ENCODE measurements at places on chromosomes 16 and 17.

GRCh38 chr16:49204191-49204590 lies 77.4 kb downstream of the CBLN1 start:
- DNase-seq: no peak

- DNase-seq: peak; percentile 48
Measured at GRCh38 chr16:30368122-30368791, 2.0 kb downstream of the TBC1D10B start.

GRCh38 chr17:40516581-40517285 lies 15.3 kb upstream of the TNS4 start:
- DNase-seq: no peak

GRCh38 chr16:61820398-61820797 lies 215.8 kb downstream of the CDH8 start:
- peak; percentile 3 for DNase-seq

- no peak for DNase-seq
Measured at GRCh38 chr17:65531256-65532100, 30.0 kb downstream of the AXIN2 start.

DNA sequence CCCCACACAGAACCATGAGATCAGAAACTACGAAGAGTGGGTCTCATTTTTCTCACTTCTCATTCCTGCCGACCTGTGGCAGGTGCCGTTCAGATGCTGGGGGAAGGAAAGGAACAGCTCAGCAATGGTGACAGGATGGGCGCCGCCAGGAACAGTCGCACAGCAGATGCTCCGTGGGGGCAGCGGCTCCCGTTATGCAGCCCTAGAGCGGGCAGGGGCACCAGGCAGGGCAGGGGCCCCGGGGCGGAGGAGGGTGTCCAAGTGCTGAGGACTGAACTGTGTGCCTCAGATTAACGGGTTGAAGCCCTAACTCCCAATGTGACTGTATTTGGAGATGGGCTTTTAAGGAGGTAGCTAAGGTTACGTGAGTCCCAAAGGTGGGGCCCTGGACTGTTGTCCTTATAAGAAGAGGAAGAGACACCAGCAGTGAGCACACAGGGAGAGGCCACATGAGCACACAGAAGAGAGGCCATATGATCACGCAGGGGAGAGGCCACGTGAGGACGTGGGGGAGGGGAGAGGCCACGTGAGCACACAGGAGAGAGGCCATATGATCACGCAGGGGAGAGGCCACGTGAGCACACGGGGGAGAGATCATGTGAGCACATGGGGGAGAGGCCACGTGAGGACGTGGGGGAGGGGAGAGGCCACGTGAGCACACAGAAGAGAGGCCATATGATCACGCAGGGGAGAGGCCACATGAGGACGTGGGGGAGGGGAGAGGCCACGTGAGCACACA lies 95.7 kb upstream of the METRNL start:
- no peak for DNase-seq

DNA sequence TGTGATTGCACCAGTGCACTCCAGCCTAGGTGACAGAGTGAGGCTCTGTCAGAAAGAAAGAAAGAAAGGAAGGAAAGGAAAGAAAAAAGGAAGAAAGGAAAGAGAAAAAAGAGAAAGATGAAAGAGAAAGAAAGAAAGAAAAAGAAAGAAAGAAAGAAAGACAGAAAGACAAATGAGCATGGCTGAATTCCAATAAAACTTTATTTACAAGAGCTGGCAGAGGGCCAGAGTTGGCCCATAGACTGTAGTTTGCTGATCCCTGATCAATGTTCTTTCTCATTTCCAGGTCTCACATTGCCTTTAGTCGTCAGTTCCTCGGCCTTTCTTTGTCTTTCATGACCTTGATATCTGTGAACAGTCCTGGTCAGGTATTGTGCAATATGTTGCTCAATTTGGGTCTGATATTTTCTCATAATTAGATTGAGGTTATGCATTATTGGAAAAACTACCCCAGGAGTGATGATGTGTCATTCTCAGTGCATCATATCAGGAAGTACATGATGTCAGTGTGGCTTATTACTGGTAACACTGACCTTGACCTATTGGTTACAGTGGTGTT lies 68.5 kb upstream of the MED9 start:
- no peak for DNase-seq

GRCh38 chr17:6843241-6843880 lies 11.8 kb upstream of the TEKT1 start:
- peak; percentile 23 for DNase-seq

- no peak for DNase-seq
Measured at GRCh38 chr17:44782326-44782850, 23.6 kb downstream of the ADAM11 start.

DNA sequence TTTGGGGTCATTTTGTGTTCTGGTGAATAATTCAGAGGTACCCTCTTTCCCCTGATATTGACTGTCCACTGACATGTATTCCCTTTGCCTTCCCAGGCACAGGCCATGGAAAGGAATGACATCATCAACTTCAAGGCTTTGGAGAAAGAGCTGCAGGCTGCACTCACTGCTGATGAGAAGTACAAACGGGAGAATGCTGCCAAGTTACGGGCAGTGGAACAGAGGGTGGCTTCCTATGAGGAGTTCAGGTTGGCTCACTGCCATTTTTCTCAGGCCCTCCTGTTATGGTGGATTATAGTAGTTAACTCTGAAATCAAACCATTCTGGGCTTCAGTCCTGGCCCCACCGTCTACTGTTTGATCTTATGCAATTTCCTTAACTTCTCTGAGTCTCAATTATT lies 1.6 kb upstream of the EFTUD2 start:
- DNase-seq: no peak

- DNase-seq: no peak
Measured at GRCh38 chr17:33696102-33696501, 403.0 kb upstream of the ASIC2 start.

GRCh38 chr17:63840591-63841349 lies 1.7 kb downstream of the SMARCD2 start:
- DNase-seq: no peak

DNA sequence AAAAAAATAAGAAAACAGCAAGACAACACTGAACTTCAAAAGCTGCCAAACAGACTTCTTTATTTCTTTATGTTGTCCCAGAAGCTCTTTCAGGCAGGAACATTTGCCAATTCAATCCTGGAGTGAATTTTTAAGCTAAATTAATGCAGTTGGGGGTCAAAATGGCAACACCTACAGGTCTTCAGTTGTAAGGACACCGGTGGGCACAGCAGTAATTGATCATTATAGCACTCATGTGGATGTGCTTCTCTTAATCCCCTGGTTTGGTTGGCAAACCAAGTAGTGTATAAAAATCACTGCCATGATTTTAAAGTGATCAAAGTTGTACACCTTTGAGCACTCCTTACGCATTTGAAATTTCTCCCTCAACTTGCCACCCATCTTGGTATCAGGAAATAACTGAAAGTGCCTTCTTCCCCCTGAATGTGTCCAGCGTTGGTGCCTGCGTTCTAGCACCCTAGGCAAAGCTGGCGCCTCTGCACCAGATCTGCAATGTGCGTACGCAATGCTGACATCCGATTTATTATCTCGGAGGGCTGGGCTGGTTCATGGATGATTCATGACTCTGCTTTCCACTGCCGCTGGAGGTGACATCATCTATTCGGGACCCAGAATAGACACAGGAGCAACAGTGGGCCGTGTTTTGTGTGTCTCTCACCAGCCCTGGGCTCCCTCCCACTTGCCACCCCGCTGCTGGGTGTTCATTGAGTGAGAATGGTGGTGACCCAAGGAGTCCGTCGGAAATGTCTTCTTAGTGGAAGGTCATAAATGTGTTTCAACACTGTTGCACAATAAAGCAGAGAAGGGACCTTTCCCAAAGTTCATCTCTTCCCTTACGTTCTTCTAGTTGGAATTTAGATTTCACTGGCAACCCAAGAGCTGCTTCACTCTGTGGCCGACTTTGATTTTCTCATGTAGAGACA lies 203.4 kb downstream of the CCDC182 start:
- peak; percentile 16 for DNase-seq

- DNase-seq: peak; percentile 7
Measured at GRCh38 chr17:13704333-13704732, 102.6 kb upstream of the HS3ST3A1 start.

- DNase-seq: peak; percentile 51
Measured at GRCh38 chr17:3959295-3959899, 4.8 kb downstream of the ATP2A3 start.

DNA sequence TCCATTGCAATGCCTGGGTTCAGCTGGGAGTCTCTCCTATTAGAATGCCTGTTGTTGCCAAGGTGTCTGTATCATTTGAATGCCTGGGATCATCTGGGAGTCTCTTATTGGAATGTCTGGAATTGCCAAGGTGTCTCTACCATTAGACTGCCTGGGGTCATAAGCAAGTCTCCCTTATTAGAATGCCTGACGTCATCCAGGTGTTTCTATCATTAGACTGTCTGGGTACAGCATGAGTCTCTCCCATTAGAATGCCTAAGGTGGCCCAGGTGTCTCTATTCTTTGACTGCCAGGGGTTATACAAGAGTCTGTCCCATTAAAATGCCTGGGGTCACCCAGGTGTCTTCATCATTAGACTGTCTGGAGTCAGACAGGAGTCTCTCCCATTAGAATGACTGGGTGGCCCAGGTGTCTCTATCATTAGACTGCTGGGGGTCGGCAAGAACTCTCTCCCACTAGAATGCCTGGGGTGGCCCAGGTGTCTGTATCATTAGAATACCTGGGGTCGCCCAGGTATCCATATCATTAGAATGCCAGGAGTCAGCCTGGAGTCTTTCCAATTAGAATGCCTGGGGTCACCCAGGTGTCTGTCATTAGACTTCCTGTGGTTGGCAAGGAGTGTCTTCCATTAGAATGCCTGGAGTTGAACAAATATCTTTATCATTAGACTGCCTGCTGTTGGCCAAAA lies 2274.0 kb downstream of the TP53TG3F start:
- DNase-seq: no peak

GRCh38 chr16:66845791-66846221 lies 1.6 kb downstream of the CA7 start:
- DNase-seq: no peak

GRCh38 chr16:17454162-17454730 lies 16.5 kb downstream of the XYLT1 start:
- DNase-seq: no peak

- no peak for DNase-seq
Measured at GRCh38 chr17:65025297-65025696, 31.2 kb downstream of the GNA13 start.

- no peak for DNase-seq
Measured at GRCh38 chr17:31310260-31310659, 3.6 kb downstream of the EVI2B start.

- no peak for DNase-seq
Measured at GRCh38 chr17:42179335-42179734, 1.6 kb downstream of the KCNH4 start.

DNA sequence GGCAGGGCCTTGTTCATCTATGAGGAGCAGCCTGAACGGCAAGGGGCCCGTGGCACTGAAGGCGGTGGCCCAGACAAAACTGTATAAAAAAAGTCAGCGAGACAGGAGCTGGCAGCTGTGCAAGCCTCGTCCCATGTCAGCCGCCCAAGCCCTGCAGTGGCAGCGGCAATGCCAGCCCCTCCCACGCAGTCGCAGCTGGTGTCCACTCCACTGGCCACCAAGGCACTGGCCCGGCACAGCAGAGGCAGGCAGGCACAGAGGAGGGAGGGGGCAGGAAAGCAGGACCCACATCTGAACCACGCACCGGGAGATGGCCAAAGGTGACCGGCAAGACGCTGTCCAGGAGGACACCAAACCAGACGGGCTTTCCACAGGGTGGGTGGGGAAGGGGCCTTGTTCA lies 15.9 kb upstream of the C16orf95 start:
- DNase-seq: no peak

DNA sequence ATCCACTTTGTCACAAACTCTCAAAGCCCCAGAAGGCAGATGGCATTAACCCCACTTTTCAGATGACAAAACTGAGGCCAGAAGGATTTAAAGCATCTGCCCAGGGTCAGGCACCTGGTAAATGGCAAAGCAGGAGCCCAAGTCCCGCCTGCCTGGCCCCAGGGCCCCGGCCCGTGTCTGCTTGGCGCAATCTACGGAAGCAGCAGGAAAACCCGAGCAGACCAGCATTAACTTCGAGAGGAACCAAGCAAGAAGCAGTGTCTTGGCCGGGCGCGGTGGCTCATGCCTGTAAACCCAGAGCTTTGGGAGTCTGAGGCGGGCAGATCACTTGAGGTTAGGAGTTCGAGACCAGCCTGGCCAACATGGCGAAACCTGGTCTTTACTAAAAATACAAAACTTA lies 21.6 kb downstream of the RTN4RL1 start:
- no peak for DNase-seq

GRCh38 chr16:48432136-48432535 lies 46.9 kb upstream of the SIAH1 start:
- no peak for DNase-seq

DNA sequence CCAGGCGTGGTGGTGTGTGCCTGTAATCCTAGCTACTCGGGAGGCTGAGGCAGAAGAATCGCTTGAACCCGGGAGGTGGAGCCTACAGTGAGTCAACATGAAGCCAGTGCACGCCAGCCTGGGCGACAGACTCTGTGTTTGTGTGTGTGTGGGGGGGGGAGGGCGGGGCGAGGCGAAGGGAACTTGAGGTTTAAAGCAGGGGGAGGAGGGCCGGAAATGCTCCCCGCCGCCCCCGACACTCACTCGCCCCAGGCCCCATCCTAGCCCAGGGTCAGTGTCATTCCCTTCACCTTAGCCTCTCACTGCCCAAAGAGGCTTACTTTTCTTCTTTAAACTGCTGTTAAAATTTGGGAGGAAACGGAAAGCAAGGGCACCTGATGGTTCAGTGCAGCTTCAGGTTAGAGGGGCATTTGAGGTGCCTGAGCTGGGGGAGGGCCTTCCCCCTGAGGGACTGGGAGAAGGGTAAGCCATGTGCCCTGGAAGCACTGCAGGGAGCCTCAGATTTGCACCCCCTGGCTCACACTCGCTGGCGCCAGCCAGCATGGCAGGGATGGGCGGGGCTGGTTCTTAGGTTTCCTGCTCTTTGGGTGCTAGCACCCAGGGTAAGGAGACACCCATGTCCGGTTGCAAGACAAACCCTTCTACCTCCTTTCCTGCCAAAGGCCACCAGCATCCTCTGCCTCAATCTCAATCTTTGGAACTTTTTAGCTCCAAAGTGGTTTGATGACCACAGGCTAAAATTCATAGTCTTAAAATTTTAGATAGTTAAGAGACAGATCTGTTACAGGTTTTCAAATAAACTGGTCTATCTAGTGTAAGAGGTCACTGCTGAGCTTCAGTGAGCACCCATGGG lies 2.2 kb upstream of the LIMD2 start:
- DNase-seq: no peak
